ENCODE measurements at places on chromosomes 2 and 18.
A peak's percentile ranks its signal among the peaks of the same experiment; 100 is the strongest.

- DNase-seq, result no peak
Observed at GRCh38 chr18:40159141-40160017, 1795.7 kb upstream of the PIK3C3 start.

DNA sequence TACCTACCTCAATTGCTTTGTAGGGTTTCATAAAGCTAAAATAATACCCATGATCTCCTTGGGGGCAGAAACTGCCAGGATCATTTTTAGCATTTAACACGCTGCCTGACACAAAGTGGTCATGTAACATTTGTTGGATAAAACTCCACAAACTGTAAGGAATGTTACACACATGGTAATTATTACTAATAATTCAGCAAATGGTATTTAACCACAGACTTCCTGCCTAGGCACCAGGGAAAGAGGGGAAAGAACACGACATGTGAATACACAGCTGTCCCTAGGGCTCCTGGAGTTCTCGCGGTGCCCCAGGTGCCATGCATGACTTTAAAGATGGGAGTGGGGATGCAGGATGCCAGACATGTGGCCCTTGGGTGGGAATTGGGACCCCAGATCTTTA is 43.5 kb downstream of the ASAP2 start:
- no peak for DNase-seq

DNA sequence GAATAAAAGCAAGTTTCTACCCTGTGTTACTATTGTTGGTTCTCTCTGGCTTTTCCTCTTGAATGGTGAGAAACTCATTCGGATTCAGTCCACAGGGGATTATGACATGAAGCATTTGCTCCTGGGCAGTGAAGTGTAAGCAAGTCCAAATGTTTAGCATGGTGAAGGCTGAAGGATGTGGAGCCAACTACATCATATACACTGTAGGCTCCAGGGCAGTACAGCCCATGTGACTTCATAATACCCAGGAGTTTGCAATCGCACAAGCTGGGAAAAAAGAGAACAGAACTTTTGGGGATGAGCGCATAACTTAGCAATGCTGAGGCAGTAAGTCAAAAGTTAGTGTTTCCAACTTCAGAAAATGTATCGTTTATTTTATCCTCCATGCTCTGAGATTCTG is 695.7 kb upstream of the POU3F3 start:
- DNase-seq, result no peak

GRCh38 chr2:46407852-46408455 is 71.4 kb upstream of the TMEM247 start:
- DNase-seq, result no peak

GRCh38 chr18:63177919-63178821 is 141.4 kb downstream of the BCL2 start:
- DNase-seq, result peak; percentile 79

DNA sequence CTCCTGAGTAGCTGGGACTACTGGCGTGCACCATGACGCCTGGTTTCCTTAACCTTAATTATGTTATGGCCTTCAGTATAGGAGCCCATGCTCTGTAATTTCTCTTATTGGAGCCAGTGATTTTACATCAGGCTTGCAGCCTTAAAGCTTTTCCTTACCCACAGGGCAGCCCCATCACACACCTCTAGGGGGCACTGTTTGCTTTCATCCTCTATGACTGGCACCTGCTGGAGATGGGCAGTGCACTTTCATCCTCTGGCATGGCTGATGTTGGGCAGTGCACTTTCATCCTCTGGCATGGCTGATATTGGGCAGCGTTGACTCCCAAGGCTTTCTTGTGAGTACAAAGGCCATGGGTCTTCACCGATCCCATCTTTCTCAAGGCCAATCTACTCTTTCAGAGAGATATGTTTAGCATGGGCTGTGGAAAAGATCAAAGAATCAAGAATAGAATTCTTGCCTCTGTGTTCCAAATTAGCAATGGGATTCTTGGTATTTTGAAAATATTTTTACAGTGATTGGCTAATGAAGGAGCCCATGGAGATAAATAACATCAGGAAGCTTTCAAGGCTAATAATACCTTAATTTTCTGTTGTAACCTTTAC is 80.7 kb upstream of the MEX3C start:
- no peak for DNase-seq

GRCh38 chr2:218896501-218897393 is 16.1 kb downstream of the WNT10A start:
- DNase-seq, result no peak

- no peak for DNase-seq
Observed at GRCh38 chr2:221554769-221555493, 17.2 kb downstream of the EPHA4 start.

DNA sequence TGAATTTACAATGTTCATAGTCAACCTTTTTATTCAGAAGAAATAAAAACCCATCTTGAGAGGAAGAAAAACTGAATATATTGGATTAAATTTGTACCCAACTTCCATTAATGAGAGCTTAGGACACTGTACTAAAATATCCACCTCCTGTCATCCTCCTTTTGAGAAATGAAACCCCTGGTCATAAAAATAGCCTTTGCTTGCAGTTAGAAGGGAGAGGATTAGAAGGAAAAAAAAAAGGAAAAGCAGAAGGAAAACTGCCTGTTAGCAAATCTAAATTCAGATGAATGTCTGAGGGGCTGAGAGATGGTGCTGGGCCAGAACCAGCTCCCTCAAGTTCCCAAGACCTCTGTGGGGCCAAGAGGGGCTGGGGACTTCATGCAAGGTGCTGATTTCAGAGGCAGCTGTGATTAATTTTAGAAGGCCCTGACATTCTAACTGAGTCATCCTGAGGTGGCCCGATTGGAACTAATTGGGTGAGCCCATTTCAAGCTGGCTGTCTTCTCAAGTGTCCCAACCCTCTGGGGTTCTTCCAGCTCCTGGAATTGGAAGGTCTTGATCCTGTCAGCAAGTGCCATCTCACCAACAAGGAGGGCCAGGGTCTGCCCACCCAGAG is 38.4 kb upstream of the BIN1 start:
- no peak for DNase-seq

GRCh38 chr2:40224318-40224717 is 227.6 kb downstream of the SLC8A1 start:
- no peak for DNase-seq

- DNase-seq, result no peak
Observed at GRCh38 chr18:2777241-2777640, 69.6 kb upstream of the EMILIN2 start.

DNA sequence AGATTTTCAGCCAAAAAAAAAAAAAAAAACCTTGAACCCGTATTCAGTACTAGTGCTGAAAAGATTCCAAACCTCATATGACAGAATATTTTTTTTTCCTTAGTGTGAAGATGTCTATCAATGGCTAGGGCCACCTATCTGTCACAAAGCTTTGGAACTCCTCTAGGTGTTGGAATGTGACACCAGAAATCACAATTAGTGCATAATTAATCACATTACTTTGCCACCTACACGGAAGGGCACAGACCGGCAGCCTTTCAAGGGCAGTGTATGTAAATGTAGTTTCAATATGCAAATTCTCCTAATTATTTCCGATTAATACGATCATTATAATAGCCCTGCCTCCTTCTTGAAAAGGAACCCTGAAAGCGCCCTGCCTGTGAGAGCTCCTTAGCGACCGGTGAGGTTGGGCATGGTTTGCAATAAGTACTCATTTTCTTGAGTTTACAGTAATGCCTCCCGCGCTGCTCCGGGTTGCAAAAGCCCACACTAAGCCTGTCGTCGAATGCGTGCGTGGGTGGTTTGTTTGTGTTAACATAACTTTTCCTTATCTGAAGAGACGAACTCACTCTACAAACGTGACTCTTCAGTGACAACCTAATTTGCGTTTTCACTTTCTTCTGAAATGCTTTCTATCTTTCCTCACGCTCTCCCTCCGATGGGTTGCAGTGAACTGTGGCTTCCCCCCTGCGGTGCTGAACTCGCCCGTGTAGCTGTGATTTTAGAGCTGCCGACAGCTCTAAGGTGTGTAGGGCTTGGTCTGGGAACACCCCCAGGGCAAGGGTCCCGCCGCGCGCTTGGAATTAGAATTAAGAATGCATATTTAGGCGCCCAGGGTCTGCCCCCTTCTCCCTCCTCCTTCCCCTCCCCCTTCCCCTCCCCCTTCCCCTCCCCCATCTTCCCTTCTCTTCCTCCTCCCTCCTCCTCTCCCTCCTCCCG is 765 bp upstream of the ID2 start:
- peak; percentile 92 for DNase-seq

DNA sequence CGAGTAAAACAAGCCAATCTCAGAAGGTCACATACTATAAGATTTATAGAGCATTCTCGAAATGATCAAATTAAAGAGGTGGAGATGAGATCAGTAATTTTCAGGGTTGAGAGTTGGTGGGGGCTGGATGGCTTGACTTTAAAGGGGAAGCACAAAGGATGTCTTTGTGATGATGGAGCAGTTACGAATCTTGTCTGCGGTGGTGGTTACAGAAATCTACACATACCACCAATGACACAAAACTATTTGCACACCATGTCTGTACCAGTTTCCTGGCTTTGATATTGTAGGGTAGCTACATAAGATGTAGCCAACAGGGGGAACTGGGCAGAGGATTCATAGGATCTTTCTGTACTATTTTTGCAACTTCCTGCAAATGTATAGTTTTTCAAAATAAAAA is 190.6 kb upstream of the SMIM21 start:
- DNase-seq, result no peak

GRCh38 chr2:126381091-126381490 is 274.9 kb upstream of the GYPC start:
- no peak for DNase-seq

DNA sequence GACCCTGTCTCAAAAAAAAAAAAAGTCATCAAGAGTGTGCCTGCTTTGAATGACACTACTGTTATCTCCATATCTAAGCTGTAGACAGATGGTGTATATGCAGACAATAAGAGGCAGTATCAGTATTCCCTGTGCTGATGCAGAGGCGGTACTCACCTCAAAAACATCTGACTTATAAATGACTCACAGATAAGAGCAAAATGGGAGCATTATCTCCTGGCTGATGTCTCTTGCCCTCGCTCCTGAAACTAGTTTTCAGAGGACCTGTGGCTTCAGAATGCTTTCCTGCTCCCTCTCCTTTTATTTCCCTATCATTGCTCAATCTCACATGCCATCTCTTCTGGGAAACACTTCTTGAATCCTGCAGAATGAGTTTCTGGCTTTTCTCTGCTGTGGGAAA is 289.6 kb downstream of the PTPRM start:
- no peak for DNase-seq

- DNase-seq, result no peak
Observed at GRCh38 chr2:48589170-48589767, 28.4 kb upstream of the GTF2A1L start.

DNA sequence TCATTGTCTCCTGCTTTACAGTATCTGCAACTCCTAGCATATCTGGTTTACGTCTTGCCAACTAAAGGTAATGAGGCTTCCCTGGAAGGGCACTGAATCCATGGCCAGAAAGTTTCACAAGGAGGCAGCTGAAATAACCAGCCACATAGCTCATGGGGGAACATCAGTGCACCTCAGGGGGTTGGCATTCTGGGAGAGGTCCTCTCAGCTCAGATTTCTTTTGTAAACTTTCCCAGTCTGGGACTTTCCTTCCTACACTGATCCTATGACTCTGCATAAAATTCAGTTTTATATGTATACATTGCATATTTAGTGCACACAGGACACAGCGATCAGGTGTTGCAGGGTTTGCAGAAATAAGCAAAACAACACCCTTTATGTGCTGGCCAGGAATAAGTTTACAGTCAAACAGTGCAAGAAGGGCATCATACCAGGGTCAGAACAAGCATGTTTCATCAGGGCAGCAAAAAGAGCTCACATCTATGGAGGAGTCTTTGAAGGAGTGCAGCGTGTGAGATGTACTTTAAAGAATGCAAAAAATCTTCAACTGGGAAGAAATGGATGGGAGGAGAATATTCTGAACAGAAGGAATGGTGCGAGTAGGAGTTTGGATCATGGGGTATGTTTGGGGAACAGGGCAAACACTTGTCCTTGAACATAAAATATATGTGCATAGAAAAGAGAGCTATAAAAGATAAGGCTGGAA is 240.6 kb upstream of the RAB12 start:
- no peak for DNase-seq

DNA sequence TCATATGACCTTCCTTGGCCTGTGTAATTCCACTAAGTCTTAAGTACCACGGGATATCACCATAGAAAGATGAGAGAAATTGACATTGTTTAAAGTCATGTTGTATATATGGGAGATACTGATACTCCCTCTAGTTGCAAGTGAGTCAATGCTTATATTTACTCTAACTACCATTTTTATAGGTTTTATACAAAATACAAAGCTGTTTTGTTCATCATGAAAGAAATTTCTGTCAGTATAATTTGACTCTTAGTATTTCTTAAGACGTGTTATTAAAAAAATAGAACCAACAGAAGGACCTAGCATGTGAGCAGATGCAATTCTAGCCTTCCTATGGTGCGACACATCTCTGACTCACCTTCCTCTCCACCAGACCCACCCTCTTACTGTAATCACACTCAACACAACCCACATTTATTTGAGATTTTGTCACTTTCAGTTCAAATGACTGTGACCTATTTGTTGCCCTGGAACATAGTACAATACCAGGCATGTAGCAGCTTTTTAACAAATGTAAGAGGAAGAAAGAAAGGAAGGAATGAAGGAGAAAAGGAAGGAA is 453.1 kb downstream of the CMPK2 start:
- no peak for DNase-seq
